Type B pancreatic cell (in vitro differentiated cells): ENCODE measurements at places on chromosomes 12 and 14. TPM values are rescaled to one million over a fixed set of nuclear protein-coding genes. Genes with fewer than 3 reads are reported as not detected.

Gene SLC5A8
- 0.72 and 1.0 TPM in 2 replicates for total RNA-seq

Gene CCND2
- 261 and 278 TPM in 2 replicates for total RNA-seq

Gene ISM2
- total RNA-seq, result 0.46 and 1.2 TPM in 2 replicates

Gene ERP29
- 141 and 177 TPM in 2 replicates for total RNA-seq

DNA sequence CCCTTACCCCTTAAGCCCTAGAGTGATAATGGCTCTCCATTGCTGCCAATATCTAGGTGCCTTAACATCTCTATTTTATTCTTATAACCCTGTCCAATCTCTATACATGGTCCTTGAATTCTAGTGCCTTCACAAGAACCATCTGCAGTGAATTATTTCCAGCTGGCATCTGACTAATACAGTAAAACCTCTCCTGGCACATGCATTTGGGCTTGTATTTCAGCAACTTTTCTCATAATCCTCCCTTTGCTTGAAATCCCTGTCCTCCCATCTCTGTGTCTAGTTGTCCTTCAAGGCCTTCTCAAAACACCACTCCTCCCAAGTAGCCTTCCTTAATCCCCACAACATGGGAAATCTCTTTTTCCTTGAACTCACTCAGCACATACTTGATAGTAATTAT lies 14.2 kb upstream of the HMGA2 start:
- H3K27ac ChIP-seq, result no peak overlapping the region
- peaks cover 4% of the 10 kb centered on the region for H3K36me3 ChIP-seq
- no peak overlapping the region for H3K4me3 ChIP-seq
- no peak for DNase-seq
- no peaks in the 10 kb centered on the region for H3K27me3 ChIP-seq
- no peaks in the 10 kb centered on the region for H3K4me1 ChIP-seq

GRCh38 chr14:96349286-96350075 lies 13.7 kb downstream of the ATG2B start:
- DNase-seq, result no peak
- no peak overlapping the region for H3K4me3 ChIP-seq
- H3K36me3 ChIP-seq, result no peaks in the 10 kb centered on the region
- H3K27ac ChIP-seq, result no peak overlapping the region
- no peaks in the 10 kb centered on the region for H3K27me3 ChIP-seq

DNA sequence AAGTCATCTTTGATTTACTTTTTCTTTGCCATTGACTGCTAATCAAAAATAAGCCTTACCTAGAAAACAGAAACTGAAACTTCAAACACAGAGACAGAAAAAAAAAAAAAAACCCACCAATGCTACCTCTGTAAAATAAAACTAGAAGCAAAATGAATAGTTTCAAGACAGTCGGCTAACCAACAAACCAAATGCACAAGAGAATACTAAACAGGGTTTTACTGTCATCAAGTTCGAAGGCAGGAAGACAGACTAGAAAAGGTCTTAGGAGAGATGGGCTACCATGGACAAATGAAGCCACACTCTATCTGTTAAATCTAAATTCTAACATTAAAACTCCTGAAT lies 59.5 kb downstream of the SEL1L start:
- no peak for DNase-seq
- H3K4me1 ChIP-seq, result no peaks in the 10 kb centered on the region
- peaks cover 9% of the 10 kb centered on the region for H3K36me3 ChIP-seq

- no peak overlapping the region for H3K27ac ChIP-seq
- DNase-seq, result no peak
- H3K27me3 ChIP-seq, result no peaks in the 10 kb centered on the region
- H3K36me3 ChIP-seq, result no peaks in the 10 kb centered on the region
- no peak overlapping the region for H3K4me3 ChIP-seq
- H3K4me1 ChIP-seq, result peaks cover 5% of the 10 kb centered on the region
Observed at GRCh38 chr14:59067127-59067894, 121.2 kb upstream of the DAAM1 start.

- H3K4me1 ChIP-seq, result no peaks in the 10 kb centered on the region
- no peak overlapping the region for H3K4me3 ChIP-seq
- no peak for DNase-seq
- H3K36me3 ChIP-seq, result peaks cover 4% of the 10 kb centered on the region
Observed at GRCh38 chr12:18343708-18344107, 82.4 kb downstream of the PIK3C2G start.

GRCh38 chr12:46380881-46381280 lies 8.3 kb upstream of the SLC38A2 start:
- H3K27ac ChIP-seq, result no peak overlapping the region
- no peak for DNase-seq
- H3K36me3 ChIP-seq, result no peaks in the 10 kb centered on the region
- H3K4me3 ChIP-seq, result no peak overlapping the region

DNA sequence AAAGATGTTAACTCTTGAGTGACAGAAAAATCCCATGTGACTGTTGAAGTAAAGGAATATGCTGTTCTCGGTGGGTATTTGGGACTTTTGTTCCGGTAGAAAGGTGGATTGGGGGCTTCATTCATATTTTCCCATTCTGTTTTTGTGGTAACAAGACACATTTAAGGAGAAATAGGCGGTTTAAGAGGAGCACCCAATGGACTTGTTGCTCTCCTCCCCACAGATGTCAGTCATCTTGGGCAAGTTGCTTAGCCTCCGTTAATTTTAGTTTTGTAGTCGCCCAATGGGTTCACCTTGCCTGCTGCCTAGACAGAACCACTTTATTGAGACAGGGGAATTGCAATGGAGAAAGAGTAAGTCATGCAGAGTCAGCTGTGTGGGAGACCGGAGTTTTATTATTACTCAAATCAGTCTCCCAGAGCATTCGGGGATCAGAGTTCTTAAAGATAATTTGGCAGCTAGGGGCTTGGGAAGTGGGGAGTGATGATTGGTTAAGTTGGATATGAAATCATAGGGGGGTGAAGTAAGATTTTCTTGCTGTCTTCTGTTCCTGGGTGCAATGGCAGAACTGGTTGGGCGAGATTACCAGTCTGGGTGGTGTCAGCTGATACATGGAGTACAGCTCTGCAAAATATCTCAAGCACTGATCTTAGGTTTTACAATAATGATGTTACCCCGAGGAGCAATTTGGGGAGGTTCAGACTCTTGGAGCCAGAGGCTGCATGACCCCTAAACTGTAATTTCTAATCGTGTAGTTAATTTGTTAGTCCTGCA lies 50.3 kb downstream of the SLC38A1 start:
- no peak for DNase-seq
- peak overlapping the region; percentile 85 for H3K27ac ChIP-seq
- peaks cover 49% of the 10 kb centered on the region for H3K36me3 ChIP-seq
- H3K4me3 ChIP-seq, result peak overlapping the region; percentile 34
- H3K27me3 ChIP-seq, result no peaks in the 10 kb centered on the region
- peaks cover 14% of the 10 kb centered on the region for H3K4me1 ChIP-seq

DNA sequence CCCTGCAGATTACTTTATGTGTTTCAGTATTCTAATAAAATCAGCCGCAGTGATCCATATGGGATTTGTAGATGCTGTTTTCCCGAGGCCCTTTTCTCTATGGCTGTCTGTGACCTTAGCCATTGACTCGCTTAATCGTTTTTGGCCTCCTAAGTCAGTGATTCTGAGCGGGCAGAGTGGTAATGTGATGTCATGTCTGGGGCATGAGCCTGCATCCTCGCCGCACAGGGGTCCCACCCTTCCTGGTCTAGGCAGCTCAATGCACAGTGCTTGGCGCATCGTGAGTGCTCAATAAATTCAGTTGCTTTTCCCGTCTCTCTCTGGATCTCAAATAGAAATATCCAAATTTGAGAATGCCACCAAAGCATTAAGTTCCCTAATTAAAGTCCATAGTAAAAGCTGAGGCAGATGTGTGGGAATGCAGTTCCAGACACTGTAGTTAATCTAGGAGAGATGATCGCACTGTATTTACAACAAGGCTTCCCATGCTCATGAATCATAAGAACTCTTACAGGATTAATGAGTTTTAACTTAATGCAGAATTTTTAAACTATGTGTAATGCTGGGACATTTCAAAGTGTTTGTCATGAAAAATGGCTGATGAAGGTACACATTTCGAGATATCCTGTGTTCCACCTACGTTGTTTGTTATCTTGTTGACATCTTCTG lies 29.3 kb downstream of the HMGA2 start:
- H3K4me1 ChIP-seq, result peaks cover 27% of the 10 kb centered on the region
- H3K27me3 ChIP-seq, result no peaks in the 10 kb centered on the region
- peaks cover 41% of the 10 kb centered on the region for H3K36me3 ChIP-seq
- DNase-seq, result no peak
- H3K27ac ChIP-seq, result no peak overlapping the region
- no peak overlapping the region for H3K4me3 ChIP-seq
